ENCODE measurements at places on chromosomes 12 and 14.
A peak's percentile ranks its signal among the peaks of the same experiment; 100 is the strongest.

DNA sequence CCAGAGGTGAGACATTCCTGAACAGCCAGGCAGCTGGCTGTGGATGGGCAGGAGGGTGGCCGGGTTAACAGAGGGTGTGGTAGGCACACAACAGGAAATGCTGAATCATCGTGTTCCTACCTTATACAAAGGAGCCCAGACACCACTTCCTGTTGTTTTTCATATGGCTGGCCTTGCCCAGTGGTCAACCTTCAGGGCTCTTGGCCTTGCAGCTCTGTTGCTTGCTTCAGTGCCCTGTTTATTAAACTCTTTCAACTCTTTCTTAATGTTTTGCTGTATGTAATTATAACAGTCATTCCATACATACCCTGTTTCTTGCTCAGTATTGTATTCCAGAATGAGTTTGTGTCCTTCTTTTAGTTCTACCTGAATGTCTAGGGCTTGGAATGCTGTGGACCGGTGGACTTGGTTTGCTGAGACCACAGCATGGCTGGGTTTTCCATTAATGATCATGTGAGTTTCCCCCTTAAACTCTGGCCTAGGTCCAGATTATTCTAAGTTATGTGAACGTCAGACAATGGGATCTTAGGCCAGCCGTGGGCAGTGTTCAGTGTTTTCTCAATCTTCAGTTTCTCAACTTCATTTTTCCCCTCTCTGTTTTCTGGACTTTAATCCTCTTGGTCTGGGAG lies 11.9 kb downstream of the CFAP54 start:
- DNase-seq, result peak; percentile 47

GRCh38 chr12:64609536-64610078 lies 688 bp upstream of the RASSF3 start:
- peak; percentile 44 for DNase-seq

- DNase-seq, result no peak
Observed at GRCh38 chr14:76446921-76447320, 71.0 kb downstream of the ESRRB start.

- DNase-seq, result no peak
Observed at GRCh38 chr12:57641699-57642442, 8.9 kb upstream of the B4GALNT1 start.

DNA sequence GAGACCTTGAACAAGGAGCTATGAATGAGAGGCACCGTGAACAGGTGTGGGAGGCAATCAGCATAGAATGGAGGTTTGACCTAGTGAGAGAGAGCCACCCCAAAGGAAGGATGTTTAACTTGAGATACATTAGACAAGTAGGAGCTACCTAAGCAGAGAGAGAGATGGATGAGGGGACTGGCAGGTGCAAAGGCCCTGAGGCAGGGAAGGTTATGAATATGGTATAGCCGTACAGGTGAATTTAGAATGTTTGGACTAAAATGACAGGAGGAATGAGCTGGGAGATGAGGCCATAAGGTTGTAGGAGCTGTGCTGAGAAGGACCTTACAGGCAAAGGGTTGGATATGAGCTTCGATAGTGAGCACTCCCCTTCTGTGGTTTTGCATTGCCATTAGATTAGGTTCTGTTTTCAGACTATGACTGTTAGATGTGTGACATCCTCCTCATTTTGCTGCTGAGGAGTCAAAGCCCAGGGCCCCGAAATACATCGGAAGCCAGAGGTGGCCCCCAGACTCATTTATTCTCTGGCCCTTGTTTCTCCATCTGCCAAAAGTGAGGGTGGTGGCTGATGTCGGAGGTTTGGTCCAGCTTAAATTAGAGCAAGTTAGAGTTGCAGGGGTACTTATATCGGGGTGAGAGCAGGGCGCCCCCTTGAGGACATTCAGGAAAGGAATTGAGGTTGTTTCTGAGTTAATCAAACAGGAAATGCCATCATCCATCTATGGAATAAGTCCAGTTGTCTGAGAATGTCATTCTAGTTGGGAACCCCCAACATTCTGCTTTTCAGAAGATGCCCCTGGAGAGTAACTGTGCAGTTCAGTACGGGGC lies 29.4 kb downstream of the SLC24A4 start:
- no peak for DNase-seq

DNA sequence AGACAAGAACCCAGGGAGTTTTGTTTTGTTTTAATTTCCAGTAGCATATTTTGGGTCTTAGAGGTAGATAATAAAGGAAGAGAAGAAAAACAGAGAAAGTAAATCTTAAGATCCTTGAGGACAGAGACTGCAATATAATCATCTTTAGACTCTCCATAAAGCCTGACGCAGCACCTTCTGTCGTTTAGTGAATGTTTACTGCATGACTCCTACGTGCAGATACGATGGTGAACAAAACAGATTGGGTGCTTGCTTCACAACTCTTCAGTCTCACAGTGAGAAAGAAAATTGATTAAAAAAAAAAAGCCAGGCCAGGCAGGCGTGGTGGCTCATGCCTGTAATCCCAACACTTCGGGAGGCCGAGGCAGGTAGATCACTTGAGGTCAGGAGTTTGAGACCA lies 86.9 kb downstream of the STON2 start:
- no peak for DNase-seq

DNA sequence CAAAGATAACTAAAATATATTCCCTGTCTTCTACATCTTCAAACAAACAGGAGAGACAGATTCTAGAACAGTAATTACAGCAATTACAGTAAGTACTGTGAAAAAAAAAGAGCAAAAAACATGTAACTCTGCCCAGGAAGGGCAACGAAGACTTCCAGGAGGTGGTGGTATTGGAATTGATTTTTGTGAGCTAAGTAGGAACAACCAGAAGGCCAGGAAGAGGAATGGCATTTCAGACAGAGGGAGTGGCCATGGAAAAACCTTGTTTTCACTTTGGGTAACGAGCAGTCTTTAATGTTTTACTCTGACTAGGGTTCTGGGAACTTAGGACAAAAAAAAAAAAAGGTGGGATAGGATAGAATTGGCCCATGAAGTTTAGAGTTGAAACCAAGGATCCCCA lies 196.3 kb upstream of the PLEKHG7 start:
- DNase-seq, result no peak

DNA sequence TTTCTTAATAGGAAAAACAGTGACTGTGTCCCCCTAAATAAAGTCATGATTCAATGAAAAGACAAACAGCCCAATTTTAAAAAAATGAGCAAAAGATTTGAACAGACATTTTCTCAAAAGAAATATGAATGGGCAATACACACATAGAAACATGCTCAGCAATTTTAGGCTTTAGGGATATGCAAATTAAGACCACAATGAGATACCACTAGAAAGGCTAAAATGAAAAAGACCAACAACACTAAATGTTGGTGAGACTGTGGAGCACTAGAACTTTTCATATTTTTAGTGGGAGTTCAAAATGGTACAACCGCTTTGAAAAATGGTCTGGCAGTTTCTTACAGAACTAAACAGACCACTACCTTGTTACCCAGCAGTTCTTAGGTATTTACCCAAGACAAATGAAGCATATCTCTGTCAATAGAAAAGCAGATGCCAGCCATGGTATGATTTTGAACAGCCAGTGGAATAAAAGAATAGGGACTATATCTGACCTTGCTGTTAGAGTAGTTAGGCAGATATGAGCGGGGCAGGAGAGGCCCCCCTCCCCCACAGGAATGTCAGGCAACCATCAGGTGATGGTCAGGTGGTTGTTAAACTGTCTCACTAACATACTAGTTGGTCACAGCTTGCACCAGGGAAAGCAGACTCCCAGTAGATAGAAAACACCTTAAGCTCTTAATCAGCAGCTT lies 108.8 kb downstream of the PRKCH start:
- DNase-seq, result no peak

DNA sequence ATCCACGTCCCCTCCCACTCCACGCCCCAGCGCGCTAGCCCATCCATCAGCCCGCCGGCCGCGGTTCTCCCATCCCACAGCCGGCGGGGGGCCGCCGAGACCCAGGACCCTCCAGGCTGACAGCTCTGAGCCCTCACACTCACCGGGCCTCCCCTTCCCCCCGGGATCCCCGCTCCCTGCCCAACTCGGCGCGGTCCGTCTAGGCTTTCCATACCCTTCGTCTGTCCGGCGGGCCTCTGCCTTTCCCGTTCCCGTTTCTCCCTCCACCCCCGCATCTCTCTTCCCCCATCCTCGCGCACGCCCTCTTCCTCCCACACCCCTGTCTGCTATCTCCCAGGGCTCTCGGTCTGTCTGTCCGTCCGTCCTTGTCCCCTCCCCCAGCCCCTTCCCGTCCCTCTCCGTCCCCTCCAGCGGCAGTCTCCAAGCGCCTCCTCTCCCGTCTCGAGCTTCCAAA lies 726 bp downstream of the ZFHX2 start:
- no peak for DNase-seq

- DNase-seq, result no peak
Observed at GRCh38 chr12:24795699-24796347, 153.1 kb downstream of the BCAT1 start.

- peak; percentile 68 for DNase-seq
Observed at GRCh38 chr12:111578276-111578970, 20.7 kb downstream of the ATXN2 start.

- DNase-seq, result peak; percentile 79
Observed at GRCh38 chr14:68856572-68856971, 63.7 kb upstream of the ZFP36L1 start.

- DNase-seq, result no peak
Observed at GRCh38 chr12:2306012-2306411, 253.2 kb downstream of the CACNA1C start.

GRCh38 chr12:50402264-50403000 lies 1.7 kb downstream of the LARP4 start:
- no peak for DNase-seq

- no peak for DNase-seq
Observed at GRCh38 chr12:80802652-80803400, 86.1 kb downstream of the MYF5 start.

GRCh38 chr14:66131111-66131510 lies 355.1 kb upstream of the CCDC196 start:
- no peak for DNase-seq

DNA sequence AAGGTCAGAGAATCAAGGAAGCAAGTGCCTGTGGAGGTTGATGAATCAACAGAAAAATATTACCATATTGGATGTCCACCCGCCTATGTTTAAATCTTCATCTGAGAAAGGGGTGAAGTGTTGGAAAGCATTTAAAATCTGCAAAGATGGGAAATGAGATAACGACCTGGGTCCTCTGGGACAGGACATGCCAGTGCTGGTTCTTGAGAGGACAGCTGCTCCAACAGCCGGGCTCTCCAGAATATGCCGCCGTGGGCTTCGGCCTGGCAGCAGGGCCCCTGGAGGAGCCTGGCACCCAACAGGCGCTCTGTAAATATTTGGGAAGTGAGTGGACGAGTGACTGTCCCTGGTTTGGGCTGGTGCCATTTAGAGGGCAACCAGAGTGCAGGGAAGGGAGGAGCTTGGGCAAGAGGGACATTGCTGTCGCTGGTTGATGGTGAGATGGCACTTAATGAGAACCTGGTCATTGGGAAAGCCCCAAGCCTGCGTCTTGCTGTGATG lies 129.9 kb downstream of the KCNA5 start:
- DNase-seq, result no peak

- DNase-seq, result no peak
Observed at GRCh38 chr12:76457818-76458217, 101.8 kb downstream of the OSBPL8 start.

- DNase-seq, result no peak
Observed at GRCh38 chr14:67357186-67357968, 2.2 kb downstream of the ATP6V1D start.

DNA sequence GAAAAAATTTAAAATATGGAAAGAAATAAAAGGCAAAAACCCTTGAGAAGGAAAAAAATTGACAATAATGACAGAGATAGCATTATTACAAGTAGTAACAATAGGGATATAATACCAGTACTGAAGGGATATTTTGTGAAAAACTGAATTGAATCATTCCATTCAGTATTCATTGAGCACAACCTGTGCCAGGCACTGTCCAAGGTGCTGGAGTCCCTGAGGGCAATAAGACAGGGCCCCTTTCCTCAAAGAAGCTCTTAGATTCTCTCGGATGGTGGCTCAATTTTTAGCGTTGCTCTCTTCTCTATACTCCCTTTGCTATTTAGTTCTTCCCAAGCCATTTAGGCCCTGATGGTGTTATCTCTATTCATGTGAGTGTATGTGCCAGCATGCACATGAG lies 34.3 kb upstream of the GAS2L3 start:
- DNase-seq, result peak; percentile 20

Measured in foreskin fibroblast (primary cell).